Stimulated activated CD8-positive, alpha-beta memory T cell treated with anti-CD3 and anti-CD28 coated beads, Interleukin-7, amount 100 ng/mL, for 1 hour (primary cell): ENCODE measurements at places on chromosomes 4 and X.
A peak's percentile ranks its signal among the peaks of the same experiment; 100 is the strongest.

DNA sequence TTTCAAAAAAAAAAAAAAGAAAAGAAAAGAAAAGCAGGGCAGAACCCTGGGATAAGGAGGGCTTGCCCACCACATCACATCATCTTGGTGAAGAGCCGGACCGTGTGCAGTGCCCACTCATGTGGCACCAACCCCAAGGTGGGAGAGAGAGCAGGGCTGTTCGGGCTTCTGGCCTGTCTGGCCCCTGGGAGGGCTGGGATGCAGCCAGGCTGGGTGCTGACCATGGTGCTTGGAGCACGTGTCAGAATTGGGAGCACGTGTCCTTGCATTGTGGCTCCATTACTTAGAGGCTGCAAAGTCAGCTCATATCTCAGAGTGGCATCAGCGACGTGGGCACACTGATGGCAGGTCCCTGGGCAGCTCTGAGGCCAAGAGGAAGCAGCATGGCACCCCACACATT, 100.9 kb upstream of the AFAP1 start:
- DNase-seq, result no peak

DNA sequence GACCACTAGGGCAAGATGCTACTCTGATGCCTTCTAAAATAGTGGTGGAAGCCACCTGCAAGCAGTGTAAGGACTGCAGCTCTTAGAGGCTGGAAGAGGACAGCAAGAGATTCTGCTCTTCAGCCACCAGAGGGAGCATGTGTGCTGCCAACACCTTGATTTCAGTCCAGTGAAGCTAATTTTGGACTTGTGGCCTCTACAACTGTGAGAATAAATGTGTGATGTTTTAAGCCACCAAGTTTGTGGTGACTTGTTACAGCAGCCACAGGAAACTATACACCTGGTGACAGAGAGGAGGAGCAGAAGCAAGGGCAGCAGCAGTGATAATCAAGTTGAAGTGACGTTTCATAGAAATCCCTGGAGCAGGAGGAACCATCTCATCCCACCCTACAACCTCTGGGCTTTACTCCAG, 55.9 kb downstream of the FGFBP1 start:
- peak; percentile 13 for DNase-seq

DNA sequence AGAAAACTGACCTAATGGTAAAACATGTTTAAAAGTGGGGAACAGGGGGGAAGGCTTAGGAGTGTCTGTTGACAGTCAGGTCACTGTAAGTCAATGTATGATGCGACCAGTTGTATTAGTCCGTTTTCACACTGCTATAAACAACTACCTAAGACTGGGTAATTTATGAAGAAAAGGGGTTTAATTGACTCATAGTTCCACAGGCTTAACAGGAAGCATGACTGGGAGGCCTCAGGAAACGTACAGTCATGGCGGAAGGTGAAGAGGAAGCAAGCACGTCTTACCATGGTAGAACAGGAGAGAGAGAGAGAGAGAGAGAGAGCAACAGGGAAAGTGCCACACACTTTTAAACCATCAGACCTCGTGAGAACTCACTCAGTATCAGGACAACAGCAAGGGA, 13.0 kb upstream of the PLAC1 start:
- DNase-seq, result no peak

- no peak for DNase-seq
These were observed 220.0 kb downstream of the NWD2 start for GRCh38 chr4:37464373-37465128.

DNA sequence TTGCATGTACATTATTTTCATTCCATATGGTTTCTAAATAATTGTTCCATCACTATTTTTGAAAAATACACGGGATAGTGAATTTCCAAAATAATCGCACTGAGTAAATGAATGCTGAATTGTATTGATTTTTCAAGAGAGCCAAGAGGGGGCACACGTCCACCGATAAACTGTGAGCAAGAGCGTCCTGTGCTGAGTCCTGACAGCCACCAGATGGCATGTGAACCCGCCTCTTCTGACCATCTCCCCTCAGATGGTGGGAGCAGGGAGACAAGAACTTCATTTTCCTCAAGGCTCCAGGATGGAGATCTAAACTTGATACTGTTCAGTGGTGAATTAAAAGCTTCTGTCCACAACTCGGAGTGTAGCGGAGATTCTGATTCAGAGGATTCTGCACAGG, 30.6 kb upstream of the IL9R start:
- peak; percentile 3 for DNase-seq

GRCh38 chr4:57544811-57545654, 434.8 kb upstream of the IGFBP7 start:
- DNase-seq, result no peak

- no peak for DNase-seq
These were observed 60.9 kb upstream of the HS3ST1 start for GRCh38 chr4:11489453-11490083.

- DNase-seq, result no peak
These were observed 13.3 kb downstream of the HNRNPD start for GRCh38 chr4:82360298-82361177.

GRCh38 chrX:3592184-3592583, 121.3 kb downstream of the PRKX start:
- DNase-seq, result no peak

GRCh38 chr4:45036677-45037076, 310.3 kb upstream of the GNPDA2 start:
- no peak for DNase-seq

- DNase-seq, result no peak
These were observed 68.8 kb upstream of the HGFAC start for GRCh38 chr4:3372933-3373465.

GRCh38 chrX:92260102-92260501, 480.9 kb downstream of the PCDH11X start:
- DNase-seq, result no peak

DNA sequence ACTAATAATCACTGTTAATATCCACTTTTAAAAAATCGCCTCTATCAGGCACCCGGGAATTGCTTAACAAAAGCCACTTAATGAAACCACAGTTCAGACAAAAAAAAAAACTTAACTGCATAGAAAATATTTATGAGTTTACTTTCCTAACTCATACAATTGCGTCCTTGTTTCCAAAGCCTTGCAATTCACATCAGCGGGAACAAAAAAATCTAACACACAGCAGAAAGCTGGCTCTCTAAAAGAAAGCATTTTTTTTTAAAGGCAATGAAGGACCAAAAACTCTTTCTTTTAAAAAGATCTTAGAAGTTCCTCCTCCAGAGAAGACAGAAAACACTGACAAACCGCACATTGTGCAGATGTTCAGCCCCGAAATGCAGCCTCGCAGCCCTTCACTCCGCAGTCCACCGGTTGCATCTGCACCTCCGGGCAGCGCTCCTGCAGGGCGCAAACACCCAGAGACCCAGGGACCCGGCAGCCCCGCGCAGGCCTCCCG, 812 bp downstream of the FAT1 start:
- DNase-seq, result no peak

DNA sequence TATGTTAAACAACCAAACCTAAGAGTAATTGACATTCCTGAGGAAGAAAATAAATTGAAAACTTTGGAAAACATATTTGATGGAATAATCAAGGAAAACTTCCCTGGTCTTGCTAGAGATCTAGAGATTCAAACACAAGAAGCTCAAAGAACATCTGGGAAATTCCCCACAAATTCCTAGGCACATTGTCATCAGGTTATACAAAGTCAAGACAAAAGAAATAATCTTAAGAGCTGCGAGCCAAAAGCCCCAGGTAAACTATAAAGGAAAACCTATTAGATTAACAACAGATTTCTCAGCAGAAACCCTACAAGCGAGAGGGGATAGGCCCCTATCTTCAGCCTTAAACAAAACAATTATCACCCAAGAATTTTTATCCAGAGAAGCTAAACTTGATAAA, 1082.0 kb upstream of the IGFBP7 start:
- no peak for DNase-seq

DNA sequence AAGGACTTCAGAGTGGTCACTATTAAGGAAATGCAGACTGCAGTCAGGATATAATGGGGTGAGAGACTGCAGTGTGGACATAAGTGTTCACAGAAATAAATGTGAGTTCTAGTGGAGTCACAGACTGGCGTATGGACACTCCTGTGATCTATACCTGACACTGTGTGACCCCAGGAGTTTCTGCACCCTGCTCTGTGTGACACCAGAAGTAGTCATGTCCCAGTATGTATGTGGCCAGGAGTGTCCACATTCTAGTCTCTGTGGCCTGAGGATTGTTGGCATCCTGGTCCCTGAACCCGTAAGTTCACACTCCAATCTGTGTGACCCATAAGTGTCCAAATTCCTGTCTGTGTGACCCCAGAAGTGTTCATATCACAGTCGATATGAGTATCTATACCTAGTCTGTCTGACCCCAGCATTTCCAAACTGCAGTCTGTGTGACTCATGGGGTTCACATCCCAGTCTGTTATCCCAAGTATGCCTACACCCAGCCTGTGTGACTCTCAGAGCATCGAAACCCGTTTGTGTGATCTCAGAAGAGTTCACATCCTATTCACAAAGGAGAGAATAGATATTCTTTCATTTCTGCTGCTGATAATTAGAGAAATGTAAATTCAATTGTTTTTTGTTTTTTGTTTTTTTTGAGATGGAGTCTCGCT, 16.3 kb downstream of the WDR13 start:
- no peak for DNase-seq

- no peak for DNase-seq
These were observed 2.0 kb downstream of the HS3ST1 start for GRCh38 chr4:11426731-11427120.

GRCh38 chr4:26020881-26021280, 106.9 kb downstream of the SMIM20 start:
- DNase-seq, result no peak

DNA sequence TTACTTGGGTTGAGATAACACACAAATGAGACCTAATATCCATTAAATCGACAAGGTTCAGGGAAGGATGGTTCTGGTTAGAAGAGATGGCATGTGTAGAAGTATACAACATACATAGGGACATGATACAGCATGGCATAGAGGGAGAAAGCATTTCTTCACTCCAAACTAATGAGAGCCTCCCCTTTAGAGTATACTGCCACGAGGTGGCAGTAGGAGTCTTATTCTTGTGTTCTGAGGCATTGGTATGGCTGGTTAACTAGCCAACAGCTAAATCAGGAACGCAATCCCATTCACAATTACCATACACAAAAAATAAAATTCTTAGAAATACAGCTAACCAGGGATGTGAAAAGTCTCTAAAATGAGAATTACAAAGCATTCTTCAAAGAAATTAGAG, 29.1 kb upstream of the TRO start:
- DNase-seq, result no peak

- DNase-seq, result no peak
These were observed 68.8 kb downstream of the MAML3 start for GRCh38 chr4:140085062-140085622.

DNA sequence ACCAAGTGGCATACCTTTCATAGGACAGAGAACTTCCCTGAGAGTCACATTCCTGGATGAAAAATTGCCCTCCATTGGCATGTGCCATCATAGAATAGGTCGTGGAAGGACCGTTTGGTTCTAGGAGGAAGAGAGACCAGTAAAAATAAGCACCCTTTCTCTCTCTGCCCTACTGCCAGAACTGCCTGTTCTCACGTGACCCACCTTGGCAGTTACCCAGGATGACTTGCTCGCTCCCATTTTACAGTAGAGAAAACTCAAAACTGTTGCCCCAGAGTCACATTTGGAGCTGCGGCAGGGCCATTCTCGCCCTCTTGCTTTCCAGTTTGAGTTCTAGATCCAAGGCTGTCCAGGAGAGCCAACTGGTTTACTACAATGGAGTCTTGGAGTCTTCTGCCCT, 1.1 kb upstream of the NLGN3 start:
- DNase-seq, result no peak

DNA sequence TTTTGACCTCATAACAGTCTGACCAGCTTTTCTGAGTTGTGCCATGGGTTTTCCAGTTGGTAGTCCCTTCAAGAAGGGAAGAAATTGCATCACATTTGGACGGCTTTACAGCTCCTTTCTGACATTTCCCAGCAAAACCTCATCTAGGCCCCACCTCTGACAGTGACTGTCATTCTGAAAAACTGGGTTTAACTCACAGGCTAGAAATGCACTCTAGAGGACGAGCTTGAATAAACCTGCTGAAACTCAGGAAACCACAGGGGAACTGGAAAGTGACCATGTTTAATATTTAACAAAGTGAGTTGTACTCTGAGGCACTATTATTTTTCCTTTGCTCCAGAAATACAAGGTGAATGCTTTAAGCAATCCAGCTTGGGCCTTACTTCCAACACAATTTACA, 434.3 kb upstream of the RASGEF1B start:
- DNase-seq, result no peak

GRCh38 chr4:43754566-43754965, 694.0 kb downstream of the KCTD8 start:
- DNase-seq, result no peak

GRCh38 chr4:143352720-143353119, 16.0 kb downstream of the GAB1 start:
- no peak for DNase-seq

GRCh38 chr4:77196866-77197265, 39.9 kb downstream of the CCNG2 start:
- DNase-seq, result no peak

- no peak for DNase-seq
These were observed 36.4 kb downstream of the TMEM154 start for GRCh38 chr4:152643153-152644035.
